ENCODE measurements at places on chromosomes 3 and 15. TPM values are rescaled to one million over a fixed set of nuclear protein-coding genes. Genes with fewer than 3 reads are reported as not detected.

IL17RD gene
- total RNA-seq: 1.7 TPM

LRTM1 gene
- total RNA-seq: not detected

GABRA5 gene
- 0.28 TPM for total RNA-seq

DISP2 gene
- total RNA-seq: under 0.01 TPM

UBA3 gene
- total RNA-seq: 72.1 TPM

ALDH1A2 gene
- total RNA-seq: 4.5 TPM

GOLGA6L7 gene
- not detected for total RNA-seq

SLC24A5 gene
- total RNA-seq: not detected

KCNMB3 gene
- 0.85 TPM for total RNA-seq

CTXN2 gene
- not detected for total RNA-seq

CTDSPL gene
- 24.5 TPM for total RNA-seq

OCA2 gene
- not detected for total RNA-seq

ANKRD63 gene
- not detected for total RNA-seq
